Natural killer cell treated with Interleukin-12 subunit alpha and Interleukin-12 subunit beta and Interleukin-15 and Interleukin-18, amount 100 ng/mL, for 72 hours (primary cell): ENCODE measurements at places on chromosomes 11 and 22. TPM values are rescaled to one million over a fixed set of nuclear protein-coding genes. Genes with fewer than 3 reads are reported as not detected.

Gene VPREB1
- total RNA-seq, result not detected

Gene TUB
- not detected for total RNA-seq

Gene GSTT2B
- total RNA-seq, result not detected

Gene ANO1
- total RNA-seq, result not detected

Gene INPP5J
- total RNA-seq, result not detected

Gene RRM1
- total RNA-seq, result 109 TPM

Gene DCDC1
- 0.14 TPM for total RNA-seq

Gene CNTN5
- total RNA-seq, result not detected

Gene APOL3
- 79.8 TPM for total RNA-seq

DNA sequence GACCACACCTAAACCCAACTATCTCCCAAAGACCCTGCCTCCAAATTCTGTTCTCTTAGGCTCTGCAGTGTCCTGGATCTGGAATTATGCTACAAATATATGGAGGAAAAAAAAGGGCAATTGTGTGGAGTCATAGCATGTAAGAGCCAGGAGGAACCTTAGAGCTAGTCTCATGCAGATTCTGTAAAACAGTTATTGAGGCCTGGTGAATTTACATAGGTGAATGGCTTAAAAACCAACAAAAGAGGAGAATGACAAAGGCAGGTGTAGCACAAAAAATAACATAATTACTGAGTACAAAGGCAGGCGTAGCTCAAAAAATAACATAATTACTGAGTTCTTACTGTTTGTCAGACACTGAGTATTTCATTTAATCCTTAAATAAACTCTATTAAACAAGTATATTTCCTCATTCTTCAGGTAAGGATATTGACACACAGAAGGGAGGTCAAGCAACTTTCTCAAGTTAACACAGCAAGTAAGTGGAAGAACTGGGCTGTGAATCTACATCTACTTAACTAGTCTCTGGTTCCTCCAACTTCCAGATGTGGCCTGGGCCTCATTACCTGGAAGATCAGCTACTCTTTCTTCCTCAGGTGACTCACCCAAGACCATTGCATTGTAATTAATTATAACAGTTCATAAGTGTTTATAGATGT lies 938.9 kb upstream of the TENM4 start:
- DNase-seq, result no peak
- H3K27me3 ChIP-seq, result no peaks in the 10 kb centered on the region
- no peak overlapping the region for H3K27ac ChIP-seq
- no peaks in the 10 kb centered on the region for H3K4me1 ChIP-seq

DNA sequence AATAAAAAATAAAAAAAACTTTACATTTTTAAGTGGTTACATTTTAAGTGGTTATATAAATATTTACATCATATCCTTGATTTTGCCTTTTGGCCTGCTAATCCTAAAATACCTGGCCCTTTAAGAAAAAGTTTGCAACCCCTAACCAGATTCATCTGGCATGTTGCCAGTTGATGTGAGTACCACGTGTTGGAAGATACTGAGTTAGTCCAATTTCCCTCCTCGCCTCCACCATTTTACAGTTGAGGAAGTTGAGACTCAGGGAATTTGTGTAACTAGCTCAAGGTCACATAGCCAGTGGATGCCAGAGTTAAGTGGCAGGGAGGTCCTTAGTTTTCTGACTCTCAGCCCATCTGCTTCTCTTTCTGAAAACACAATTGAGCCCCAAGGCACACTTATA lies 5.1 kb downstream of the ELF5 start:
- no peak overlapping the region for H3K27ac ChIP-seq
- DNase-seq, result no peak

- peaks cover 10% of the 10 kb centered on the region for H3K27me3 ChIP-seq
- H3K36me3 ChIP-seq, result no peaks in the 10 kb centered on the region
- H3K4me3 ChIP-seq, result no peak overlapping the region
Observed at GRCh38 chr11:75204685-75205563, 35.6 kb upstream of the TPBGL start.

GRCh38 chr11:17547051-17547577 lies at the start of gene OTOG:
OTOG (plus strand) TSS chr11:17547259; CDS start chr11:17547373, 114 bp downstream.
- H3K27ac ChIP-seq, result no peak within 1 kb of the TSS
- H3K4me1 ChIP-seq, result peaks cover 2% of the 10 kb centered on the region
- no peaks in the 10 kb centered on the region for H3K36me3 ChIP-seq
- DNase-seq, result no peak
- peaks cover 34% of the 10 kb centered on the region for H3K27me3 ChIP-seq

DNA sequence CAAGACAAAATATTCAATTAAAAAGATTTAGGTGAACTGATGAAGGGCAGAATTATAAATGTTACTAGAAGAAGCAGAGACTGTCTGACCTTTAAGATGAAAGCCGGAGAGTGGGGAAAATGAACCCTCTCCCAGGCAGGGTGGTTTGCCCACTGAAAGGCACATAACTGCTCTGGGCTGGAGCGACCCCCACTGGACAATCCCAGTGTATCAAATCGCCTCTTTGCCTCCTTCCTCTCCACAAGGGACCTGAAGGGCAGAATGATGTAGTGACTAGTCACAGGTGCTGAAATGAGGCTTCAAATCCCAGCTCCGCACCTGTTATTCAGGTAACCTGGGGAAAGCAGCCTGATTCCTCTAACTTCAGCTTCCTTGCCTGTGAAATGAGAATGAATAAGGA lies 69.0 kb downstream of the EFCAB6 start:
- H3K4me3 ChIP-seq, result no peak overlapping the region
- no peak for DNase-seq
- H3K4me1 ChIP-seq, result no peaks in the 10 kb centered on the region

DNA sequence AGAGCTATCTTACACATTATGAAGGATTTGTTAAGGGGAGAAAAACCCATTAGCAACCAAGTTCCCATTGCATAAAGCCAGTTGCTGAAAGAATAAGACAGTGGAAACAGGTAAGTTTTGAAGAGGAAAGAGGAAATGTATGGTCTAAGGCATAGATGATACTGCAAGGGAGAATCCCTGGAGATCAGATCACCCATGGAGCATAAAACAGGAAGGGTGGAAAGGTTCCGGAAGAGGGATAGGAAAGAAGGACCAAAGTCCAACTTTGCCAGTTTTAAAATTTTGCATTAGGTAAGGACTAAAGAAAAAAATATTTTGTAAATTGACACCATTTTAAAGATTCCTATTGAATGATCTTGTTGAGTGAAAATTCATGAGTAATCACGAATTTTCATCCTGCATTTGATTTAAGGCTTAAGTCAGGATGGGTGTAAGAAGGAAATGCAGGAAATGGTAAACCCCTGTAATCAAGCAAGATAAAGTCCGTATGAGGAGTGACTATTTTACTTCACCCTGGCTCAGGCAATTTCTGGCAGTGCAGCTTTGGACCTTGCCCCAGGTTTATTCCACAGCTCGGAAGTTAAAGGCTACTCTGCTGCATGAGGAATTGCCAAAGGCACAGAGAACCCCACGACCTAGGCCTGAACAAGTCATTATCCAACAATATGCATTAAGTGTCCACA lies 70.9 kb downstream of the CCDC34 start:
- no peak overlapping the region for H3K4me3 ChIP-seq
- peaks cover 10% of the 10 kb centered on the region for H3K36me3 ChIP-seq
- DNase-seq, result no peak
- H3K27me3 ChIP-seq, result peaks cover 18% of the 10 kb centered on the region
- no peak overlapping the region for H3K27ac ChIP-seq

GRCh38 chr22:44924710-44925109 lies 85.1 kb downstream of the PHF21B start:
- no peaks in the 10 kb centered on the region for H3K4me1 ChIP-seq
- H3K27ac ChIP-seq, result no peak overlapping the region
- no peak overlapping the region for H3K4me3 ChIP-seq
- H3K36me3 ChIP-seq, result no peaks in the 10 kb centered on the region

GRCh38 chr22:27472975-27473374 lies 328.6 kb downstream of the MN1 start:
- DNase-seq, result no peak
- H3K4me1 ChIP-seq, result no peaks in the 10 kb centered on the region
- H3K27me3 ChIP-seq, result no peaks in the 10 kb centered on the region
- H3K27ac ChIP-seq, result no peak overlapping the region
- no peak overlapping the region for H3K4me3 ChIP-seq

DNA sequence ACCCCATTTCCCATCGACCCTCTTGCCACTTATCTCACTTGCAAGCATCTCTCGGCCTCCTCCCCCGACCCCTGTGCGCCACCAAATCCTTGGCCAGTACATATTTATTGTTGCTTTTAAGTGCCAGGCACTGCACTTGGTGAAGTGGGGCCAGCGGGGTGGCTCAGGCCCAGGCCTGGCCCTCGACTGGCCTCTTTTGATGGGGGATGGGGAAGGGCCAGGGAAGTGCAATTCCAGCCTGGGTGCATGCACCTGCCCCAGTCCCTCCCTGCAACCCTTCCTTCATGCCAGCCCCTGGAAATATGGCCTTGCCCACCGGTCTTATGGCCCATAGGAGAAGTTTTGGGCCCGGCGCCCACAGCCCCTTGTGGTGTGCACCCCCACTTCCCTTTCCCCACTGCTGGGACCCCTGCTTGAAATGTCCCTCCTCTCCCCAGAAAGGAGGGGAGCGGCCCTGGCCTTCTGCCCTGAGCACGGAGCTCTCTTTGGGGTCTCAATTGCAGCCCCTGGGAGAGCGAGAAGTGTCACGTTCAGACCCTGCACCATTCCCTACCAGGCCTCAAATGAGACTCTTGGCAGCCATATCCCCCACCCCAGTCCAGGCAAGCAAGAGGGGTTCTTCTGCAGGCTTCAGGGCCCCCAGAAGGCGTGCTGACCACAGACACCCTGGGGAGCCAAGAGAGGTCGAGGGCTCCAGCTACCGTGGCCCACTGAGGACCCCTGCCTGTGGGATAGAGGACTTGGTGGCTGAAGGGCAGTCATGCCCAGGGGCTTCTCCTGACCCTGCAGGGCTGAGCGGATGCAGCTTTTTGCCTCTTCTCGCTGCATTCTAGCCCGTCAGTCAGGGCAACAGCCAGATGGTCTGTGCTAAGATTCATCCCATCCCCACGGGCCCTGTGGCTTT lies 961 bp downstream of the SUSD2 start:
- peak; percentile 55 for DNase-seq
- no peaks in the 10 kb centered on the region for H3K27me3 ChIP-seq
- no peaks in the 10 kb centered on the region for H3K36me3 ChIP-seq
- H3K4me1 ChIP-seq, result no peaks in the 10 kb centered on the region

- no peaks in the 10 kb centered on the region for H3K27me3 ChIP-seq
- no peaks in the 10 kb centered on the region for H3K36me3 ChIP-seq
- H3K4me3 ChIP-seq, result no peak overlapping the region
- H3K4me1 ChIP-seq, result no peaks in the 10 kb centered on the region
Observed at GRCh38 chr22:50281957-50282356, 11.8 kb upstream of the MAPK11 start.

GRCh38 chr11:108887436-108888238 lies 222.8 kb downstream of the DDX10 start:
- H3K36me3 ChIP-seq, result no peaks in the 10 kb centered on the region
- peaks cover 8% of the 10 kb centered on the region for H3K4me1 ChIP-seq
- no peaks in the 10 kb centered on the region for H3K27me3 ChIP-seq
- no peak for DNase-seq
- peak overlapping the region; percentile 40 for H3K4me3 ChIP-seq

- no peaks in the 10 kb centered on the region for H3K27me3 ChIP-seq
- H3K4me1 ChIP-seq, result no peaks in the 10 kb centered on the region
- peaks cover 4% of the 10 kb centered on the region for H3K36me3 ChIP-seq
- DNase-seq, result no peak
Observed at GRCh38 chr11:100356035-100356434, 331.1 kb upstream of the ARHGAP42 start.

GRCh38 chr11:64340671-64341335 lies 799 bp downstream of the CCDC88B start:
- no peaks in the 10 kb centered on the region for H3K27me3 ChIP-seq
- H3K4me1 ChIP-seq, result peaks cover 27% of the 10 kb centered on the region
- peak overlapping the region; percentile 90 for H3K4me3 ChIP-seq
- H3K27ac ChIP-seq, result peak overlapping the region; percentile 97
- peak; percentile 84 for DNase-seq
- no peaks in the 10 kb centered on the region for H3K36me3 ChIP-seq

DNA sequence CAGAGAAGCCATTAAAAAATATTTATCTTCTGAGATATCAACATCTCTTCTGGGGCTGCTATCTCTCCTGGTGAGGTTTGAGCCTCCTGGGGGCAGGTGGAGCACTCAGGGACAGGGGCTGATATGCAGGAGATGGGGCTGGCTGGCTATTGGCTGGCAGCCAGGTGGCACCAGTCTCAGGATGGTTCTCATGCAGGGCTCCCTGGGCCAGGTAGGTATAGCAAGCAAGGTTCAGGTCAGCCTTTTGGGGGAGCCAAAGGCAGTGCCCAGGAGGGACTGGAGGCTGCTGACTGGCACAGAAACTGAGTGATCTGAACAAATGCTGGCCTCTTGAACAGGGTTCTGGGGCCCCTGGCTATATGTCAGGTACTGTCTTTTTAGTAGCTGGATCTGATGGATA lies 29.7 kb upstream of the EMSY start:
- no peak for DNase-seq
- H3K4me3 ChIP-seq, result no peak overlapping the region
- no peaks in the 10 kb centered on the region for H3K36me3 ChIP-seq
- no peaks in the 10 kb centered on the region for H3K4me1 ChIP-seq
- peaks cover 14% of the 10 kb centered on the region for H3K27me3 ChIP-seq

GRCh38 chr11:84686716-84687115 lies 940.4 kb downstream of the DLG2 start:
- H3K27ac ChIP-seq, result no peak overlapping the region

GRCh38 chr11:69009441-69010211 lies 3.4 kb downstream of the MRGPRF start:
- DNase-seq, result no peak
- no peak overlapping the region for H3K4me3 ChIP-seq
- peaks cover 6% of the 10 kb centered on the region for H3K4me1 ChIP-seq
- no peaks in the 10 kb centered on the region for H3K36me3 ChIP-seq
- peaks cover 24% of the 10 kb centered on the region for H3K27me3 ChIP-seq
- no peak overlapping the region for H3K27ac ChIP-seq

GRCh38 chr11:47377571-47378009 lies 757 bp downstream of the SPI1 start:
- no peak for DNase-seq
- no peaks in the 10 kb centered on the region for H3K36me3 ChIP-seq
- H3K27ac ChIP-seq, result peak overlapping the region; percentile 45
- H3K27me3 ChIP-seq, result no peaks in the 10 kb centered on the region

- H3K4me3 ChIP-seq, result no peak overlapping the region
- no peak overlapping the region for H3K27ac ChIP-seq
- no peaks in the 10 kb centered on the region for H3K36me3 ChIP-seq
- H3K27me3 ChIP-seq, result no peaks in the 10 kb centered on the region
Observed at GRCh38 chr22:23398701-23399366, 181.3 kb downstream of the IGLL1 start.
